ENCODE measurements at places on chromosomes 5 and 9.

DNA sequence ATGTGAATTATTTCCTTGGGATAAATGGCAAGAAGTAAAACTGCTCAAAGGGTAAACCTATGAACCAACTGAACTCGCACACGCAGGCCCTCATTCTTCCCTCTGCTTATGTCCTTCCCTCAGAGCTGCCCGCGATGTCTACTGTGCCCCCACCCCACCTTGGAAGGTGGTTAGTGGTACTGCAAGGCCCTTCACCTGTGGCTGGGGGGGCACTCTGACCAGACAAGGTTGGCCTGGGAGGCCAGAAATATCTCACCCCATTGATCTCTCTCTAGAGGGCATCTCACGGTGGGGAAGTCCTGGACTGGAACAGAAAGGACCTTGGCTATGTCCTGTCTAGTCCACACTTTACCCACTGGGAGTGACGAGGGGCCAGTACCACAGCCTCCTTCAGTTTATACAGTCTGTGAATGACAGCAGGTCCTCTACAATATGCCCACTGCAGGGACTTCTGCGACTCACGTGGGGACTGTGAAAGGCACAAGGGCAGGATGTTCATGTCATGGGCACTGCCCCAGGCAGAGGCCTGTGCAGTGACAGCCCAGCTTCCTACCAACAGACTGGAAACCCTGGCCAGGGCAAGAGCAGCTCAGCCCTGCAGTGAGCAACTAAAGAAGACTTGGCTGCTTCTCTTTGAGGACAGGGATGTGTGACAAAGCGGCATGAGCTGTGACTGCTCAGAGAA, 56.8 kb upstream of the SYNPO start:
- DNase-seq, result no peak

- DNase-seq, result no peak
These were observed 187.4 kb downstream of the DCP2 start for GRCh38 chr5:113164021-113164420.

GRCh38 chr9:27472195-27472594, 51.9 kb upstream of the IFNK start:
- no peak for DNase-seq

GRCh38 chr9:115209601-115210306, 91.8 kb upstream of the TNC start:
- no peak for DNase-seq

- no peak for DNase-seq
These were observed 292.8 kb downstream of the ARHGEF28 start for GRCh38 chr5:73918791-73919221.

DNA sequence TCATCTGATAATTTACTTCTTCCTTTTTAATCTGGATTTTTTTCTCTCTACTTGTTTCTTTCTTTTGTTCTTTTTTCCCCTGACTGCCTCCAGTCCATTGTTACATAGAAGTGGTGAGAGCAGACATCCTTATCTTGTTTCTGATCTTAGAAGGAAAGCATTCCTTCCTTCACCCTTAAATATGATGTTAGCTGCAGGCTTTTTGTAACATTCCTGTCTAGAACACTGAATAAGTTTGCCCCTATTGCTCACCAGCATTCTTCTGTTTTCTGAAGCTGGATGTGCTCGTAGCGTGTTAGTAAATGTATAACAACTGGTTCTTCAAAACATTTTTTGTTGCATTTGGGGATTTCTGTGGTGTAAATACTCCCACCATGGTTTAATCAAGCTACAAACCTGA, 136.7 kb upstream of the NFIL3 start:
- DNase-seq, result no peak

- peak; percentile 23 for DNase-seq
These were observed 1.9 kb downstream of the GPBP1 start for GRCh38 chr5:57175551-57176309.

DNA sequence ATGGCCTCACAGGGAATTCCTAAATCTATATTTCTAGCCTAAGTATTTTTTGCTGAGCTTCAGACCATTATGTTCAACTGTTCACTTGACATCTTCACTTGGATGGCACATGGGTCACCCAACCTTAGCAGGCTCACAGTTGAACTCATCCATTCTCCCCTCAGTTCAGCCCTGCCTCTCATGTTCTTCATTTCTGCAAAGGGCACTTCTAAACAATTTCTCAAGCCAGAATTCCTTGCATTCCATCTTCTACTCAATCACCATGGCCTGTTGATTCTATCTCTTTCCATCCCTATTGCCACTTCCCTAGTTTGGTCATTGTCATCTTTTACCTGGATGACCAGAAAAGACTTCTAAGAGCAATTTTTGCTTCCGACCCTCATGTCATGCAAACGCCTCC, 7.3 kb upstream of the RGS3 start:
- no peak for DNase-seq

DNA sequence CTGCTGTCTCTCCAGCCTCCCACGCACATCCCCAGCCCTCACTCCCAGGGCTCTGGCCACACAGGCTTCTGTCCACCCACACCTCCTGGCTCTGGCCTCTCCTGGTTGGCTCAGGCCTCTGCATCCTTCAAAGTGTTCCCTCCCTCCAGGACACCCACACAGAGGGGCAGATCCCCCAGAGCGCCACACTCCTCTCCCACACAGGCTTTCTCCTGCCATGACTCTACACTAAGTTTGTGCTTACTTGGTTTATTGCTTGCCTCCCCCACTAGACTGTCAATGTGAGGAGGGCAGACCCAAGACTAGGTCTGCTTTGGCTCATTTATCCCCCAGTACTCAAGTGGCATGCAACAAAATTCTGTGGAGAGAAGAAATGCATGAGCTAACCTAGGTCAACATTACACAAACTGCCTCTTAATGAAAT, 67.0 kb upstream of the SPOCK1 start:
- DNase-seq, result no peak

GRCh38 chr9:131709771-131710431, 30.0 kb downstream of the RAPGEF1 start:
- peak; percentile 52 for DNase-seq

DNA sequence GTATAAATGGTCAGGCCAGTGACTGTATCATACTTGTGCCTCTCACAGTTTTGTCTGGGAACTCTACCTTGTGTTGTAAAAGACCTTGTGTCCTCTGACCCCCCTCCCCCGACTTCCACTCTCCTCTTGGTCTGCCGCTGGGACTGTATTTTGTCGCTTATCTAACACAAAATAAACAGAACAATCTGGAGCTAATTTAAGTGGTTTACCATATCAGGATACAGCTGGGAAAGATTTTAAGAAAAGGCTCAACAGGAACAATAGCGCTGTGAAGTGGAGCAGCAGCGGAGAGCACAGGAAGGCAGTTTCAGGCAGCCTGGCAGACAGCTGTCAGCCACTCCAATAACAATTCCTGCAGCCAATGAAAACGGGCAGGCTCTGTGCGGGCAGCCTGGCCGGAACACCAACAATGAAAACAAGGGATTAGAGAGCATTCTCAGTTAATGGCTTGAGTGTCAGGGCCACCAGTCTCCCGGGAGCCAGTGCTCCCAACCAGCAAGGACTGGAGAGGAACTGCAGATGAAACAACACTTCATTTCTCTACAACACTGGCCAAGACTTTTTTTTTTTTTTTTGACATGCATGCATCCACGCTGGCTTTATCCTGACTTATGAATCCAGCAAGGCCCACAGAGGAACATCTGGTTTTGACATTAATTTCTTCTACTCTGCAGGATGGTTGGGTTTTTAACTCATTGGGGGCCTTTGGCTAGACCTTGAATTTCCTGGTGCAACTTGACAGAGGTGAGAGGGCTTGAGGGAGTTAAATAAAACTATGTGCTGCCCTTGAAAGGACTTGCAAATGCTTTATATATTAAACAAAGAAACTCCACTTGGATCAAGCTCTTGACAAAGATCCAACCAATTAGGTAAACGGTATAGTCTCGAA, 76.7 kb downstream of the ARSB start:
- DNase-seq, result no peak

GRCh38 chr5:44927115-44927733, 118.5 kb downstream of the MRPS30 start:
- no peak for DNase-seq

- DNase-seq, result no peak
These were observed 298.0 kb upstream of the PAPPA start for GRCh38 chr9:115855458-115856133.

DNA sequence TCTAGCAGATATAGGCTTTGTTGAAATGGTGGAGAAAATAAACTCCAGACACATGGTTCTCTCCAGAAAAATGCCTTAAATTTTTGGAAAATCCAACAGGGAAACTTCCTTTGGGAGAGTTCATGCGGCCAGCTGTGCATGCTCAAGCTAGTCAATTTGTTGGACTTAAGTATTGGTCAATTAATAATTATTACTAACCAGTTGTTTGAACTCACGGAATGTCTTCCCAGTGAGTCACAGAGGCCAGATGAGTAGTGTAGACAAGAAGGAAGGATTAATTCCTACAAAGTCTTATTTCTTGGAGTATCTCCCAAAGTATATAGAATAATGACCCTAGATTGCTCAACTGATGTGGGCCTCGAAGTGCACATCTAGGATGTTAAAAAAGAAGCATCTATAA, 103.6 kb downstream of the MACIR start:
- no peak for DNase-seq

DNA sequence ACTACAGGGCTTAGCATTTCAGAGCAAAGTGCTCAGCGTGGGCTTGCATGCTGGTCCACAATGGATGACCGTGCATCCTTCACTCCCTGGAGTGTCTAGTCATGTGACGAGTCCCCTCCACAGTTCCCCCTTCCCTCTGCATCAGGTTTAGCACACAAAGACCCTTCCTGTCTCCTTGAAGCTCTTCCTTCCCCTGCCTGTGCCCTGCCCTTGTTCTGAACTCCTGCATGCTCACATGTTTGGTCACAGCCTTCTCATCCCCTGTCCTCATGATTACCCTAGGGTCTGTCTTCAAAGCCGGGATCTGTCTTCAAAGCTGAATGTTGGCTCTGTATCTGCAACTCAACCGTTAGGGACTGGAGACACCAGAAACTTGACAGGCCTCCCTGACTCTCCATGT, 388.9 kb downstream of the SEMA5A start:
- no peak for DNase-seq

GRCh38 chr5:40915341-40915926, 6.1 kb downstream of the C7 start:
- DNase-seq, result no peak

- no peak for DNase-seq
These were observed 138.6 kb downstream of the WDR70 start for GRCh38 chr5:37517686-37518085.

DNA sequence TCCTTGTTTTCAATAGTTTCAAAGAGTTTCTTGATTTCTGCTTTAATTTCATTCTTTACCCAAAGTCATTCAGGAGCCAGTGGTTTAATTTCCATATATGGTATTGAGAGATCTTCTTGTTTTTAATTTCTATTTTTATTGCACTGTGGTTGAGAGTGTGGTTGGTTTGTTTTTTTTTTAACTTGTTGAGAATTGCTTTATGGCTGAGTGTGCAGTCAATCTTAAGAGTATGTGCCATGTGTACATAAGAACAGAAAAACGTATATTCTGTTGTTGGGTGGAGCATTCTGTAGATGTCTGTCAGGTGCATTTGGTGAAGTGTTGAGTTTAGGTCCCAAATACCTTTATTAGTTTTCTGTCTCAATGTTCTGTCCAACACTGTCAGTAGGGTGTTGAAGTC, 26.7 kb upstream of the IPPK start:
- DNase-seq, result no peak

GRCh38 chr9:37017546-37017945, 16.5 kb downstream of the PAX5 start:
- DNase-seq, result no peak

- no peak for DNase-seq
These were observed 21.1 kb upstream of the ZNF622 start for GRCh38 chr5:16486711-16487111.

DNA sequence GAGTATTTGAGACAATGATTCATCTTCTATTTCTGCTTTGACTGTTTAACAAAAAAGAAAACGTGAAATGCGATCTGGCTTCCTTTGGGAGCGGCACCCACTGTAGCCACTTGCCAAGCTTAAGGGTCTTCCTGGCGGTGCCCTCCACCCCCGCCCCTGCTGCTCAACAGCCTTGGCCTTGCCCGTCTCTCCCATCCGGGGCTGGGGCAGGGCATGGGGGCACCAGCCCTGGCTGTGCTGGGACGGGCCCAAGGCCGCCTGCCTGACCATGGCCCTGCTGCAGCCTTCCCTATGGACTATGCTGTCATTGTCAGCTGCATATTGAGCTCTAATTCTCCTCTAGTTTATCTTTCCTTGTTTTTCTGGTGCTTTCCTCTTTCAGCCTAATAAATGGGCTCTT, 115.8 kb upstream of the CACNA1B start:
- no peak for DNase-seq

DNA sequence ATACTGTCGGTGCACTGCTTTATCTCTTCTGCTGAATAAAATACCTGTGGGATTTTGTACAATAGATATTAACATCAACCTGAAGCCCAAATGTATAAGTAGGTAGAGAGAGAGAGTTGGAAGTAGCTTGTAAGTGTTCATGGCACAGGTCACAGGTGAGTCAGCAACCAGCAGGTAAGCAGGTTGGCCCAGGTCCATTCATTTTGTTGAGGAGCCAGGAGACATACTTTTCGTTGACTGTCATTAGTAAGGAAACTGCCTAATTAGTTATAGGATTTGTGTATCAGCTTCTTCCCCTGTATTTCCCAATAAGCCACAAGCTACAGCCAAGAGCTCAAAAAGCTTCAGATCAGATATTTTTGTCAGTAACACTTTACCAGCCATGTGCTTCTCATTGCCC, 650.8 kb downstream of the IRX1 start:
- DNase-seq, result no peak

DNA sequence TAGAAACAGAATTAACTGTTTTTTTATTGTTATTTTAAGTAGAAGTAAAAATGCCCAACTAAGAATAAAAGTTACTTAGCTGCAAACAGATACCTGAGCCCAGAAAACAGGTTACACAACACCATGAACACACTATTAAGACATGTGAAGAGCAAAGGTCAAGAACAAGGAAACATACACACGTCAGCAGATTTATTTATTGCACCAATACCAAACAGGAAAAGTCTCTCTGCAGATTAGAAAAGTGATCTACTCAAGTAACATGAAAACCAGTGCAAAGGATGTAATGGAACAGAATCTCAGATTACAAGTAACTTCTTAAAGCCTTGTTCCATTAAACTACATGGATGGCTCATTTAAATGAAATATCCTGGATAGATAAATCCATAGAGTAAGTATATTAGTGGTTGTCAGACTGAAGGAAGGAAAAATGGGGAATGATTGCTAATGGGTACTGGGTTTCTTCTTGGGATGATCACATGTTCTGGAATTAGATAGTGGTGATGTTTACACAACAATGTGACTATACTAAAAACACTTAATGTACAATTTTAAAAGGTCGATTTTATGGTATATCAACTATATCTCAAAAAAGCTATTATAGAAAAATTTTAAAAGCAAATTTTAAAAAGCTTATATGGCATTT, 6.1 kb downstream of the SAR1B start:
- no peak for DNase-seq

DNA sequence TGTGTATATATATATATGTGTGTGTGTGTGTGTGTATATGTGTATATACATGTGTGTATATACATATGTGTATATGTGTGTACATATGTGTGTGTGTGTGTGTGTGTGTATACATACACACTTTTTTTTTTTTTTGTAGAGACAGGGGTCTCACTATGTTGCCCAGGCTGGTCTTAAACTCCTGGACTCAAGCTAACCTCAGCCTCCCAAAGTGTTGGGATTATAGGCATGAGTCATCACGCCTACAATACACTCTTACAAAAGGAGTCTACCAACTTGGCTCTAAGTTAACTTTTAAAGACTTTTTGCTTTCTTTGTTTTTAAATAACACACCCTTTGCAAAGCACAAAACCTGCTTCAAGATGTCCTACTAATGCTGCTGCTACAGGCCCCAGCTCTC, 2.1 kb downstream of the C9orf78 start:
- no peak for DNase-seq

GRCh38 chr5:74413403-74414048, 227.0 kb downstream of the ENC1 start:
- no peak for DNase-seq
